ENCODE measurements at places on chromosomes 6 and 20. TPM values are rescaled to one million over a fixed set of nuclear protein-coding genes. Genes with fewer than 3 reads are reported as not detected.

The SH3BGRL2 gene
- 30.0 TPM for total RNA-seq

The LEMD2 gene
- 31.8 TPM for total RNA-seq

The TNXB gene
- 66.0 TPM for total RNA-seq

The GGTLC1 gene
- total RNA-seq, result not detected

The ZC2HC1B gene
- not detected for total RNA-seq

The IL22RA2 gene
- not detected for total RNA-seq

- H3K36me3 ChIP-seq, result no peaks in the 10 kb centered on the region
- no peaks in the 10 kb centered on the region for H3K27me3 ChIP-seq
- H3K4me3 ChIP-seq, result no peak overlapping the region
These were observed 202.7 kb upstream of the MARCKS start for GRCh38 chr6:113654396-113654795.

- DNase-seq, result peak; percentile 52
- no peak overlapping the region for H3K27ac ChIP-seq
- H3K4me3 ChIP-seq, result no peak overlapping the region
- no peaks in the 10 kb centered on the region for H3K36me3 ChIP-seq
These were observed 35.9 kb downstream of the DACT2 start for GRCh38 chr6:168283686-168284025.

- H3K36me3 ChIP-seq, result no peaks in the 10 kb centered on the region
- H3K4me3 ChIP-seq, result no peak overlapping the region
- H3K27me3 ChIP-seq, result no peaks in the 10 kb centered on the region
- H3K27ac ChIP-seq, result no peak overlapping the region
These were observed 41.7 kb upstream of the ZNF831 start for GRCh38 chr20:59121714-59122565.

- H3K36me3 ChIP-seq, result no peaks in the 10 kb centered on the region
- H3K4me1 ChIP-seq, result peaks cover 49% of the 10 kb centered on the region
- no peak for DNase-seq
- H3K27me3 ChIP-seq, result no peaks in the 10 kb centered on the region
- H3K4me3 ChIP-seq, result no peak overlapping the region
These were observed 71.5 kb upstream of the RIPOR2 start for GRCh38 chr6:25007269-25007699.

GRCh38 chr6:43773050-43773979 is 3.3 kb downstream of the VEGFA start:
- peak overlapping the region; percentile 55 for H3K4me3 ChIP-seq
- no peaks in the 10 kb centered on the region for H3K27me3 ChIP-seq
- H3K36me3 ChIP-seq, result peaks cover 7% of the 10 kb centered on the region

DNA sequence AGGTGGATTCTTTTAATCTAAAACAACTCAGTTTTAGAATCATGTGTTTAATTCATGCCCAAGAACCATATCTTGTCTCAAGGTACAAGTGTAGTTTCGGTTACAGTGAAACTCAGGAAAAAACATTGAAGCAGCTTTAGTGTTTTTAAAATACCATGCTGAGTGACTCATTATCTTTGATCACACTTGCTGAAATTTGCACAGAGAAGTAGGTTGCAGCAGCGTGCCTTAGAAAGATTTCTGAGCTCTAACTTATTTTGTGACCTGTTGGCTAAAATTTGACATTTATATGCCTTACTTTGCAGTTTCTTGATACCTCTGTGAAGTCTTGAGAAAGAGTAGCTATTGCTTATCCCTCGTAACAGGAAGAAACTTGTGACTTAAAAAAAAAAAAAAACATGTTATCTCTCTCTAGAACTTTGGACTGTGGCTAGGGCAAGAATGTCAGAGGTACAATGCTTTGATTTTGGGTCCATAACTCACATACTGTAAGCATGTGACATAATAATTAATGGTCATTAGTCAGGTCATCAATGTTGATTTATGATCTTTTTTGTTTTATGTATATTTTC is 34.5 kb upstream of the FUCA2 start:
- no peak for DNase-seq
- no peaks in the 10 kb centered on the region for H3K36me3 ChIP-seq
- no peak overlapping the region for H3K27ac ChIP-seq
- no peaks in the 10 kb centered on the region for H3K4me1 ChIP-seq

- no peaks in the 10 kb centered on the region for H3K27me3 ChIP-seq
- DNase-seq, result no peak
- no peak overlapping the region for H3K4me3 ChIP-seq
- no peaks in the 10 kb centered on the region for H3K36me3 ChIP-seq
- H3K27ac ChIP-seq, result no peak overlapping the region
These were observed 219.8 kb downstream of the ZDHHC14 start for GRCh38 chr6:157600807-157601206.

DNA sequence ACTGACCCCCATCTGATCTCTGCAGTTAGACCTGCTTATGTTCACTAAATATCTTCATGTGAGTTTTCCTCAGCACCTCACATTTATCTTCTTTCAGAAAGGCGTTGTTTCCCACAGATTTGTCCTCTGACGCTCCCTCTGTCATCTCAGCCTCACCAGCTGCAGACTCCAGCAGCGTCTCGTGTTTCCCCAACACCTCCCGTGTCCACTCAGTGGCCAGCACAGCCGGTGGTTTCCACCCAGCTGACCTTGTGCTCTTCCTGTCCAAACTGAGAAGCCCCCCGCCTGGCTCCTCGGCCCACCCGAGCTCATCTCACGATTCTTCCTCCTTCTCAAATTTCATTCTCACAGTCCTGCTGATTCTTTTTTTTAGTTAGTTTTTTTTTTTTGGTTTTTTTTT is 12.5 kb downstream of the ERMARD start:
- no peak overlapping the region for H3K27ac ChIP-seq
- no peaks in the 10 kb centered on the region for H3K4me1 ChIP-seq
- H3K4me3 ChIP-seq, result no peak overlapping the region
- peaks cover 28% of the 10 kb centered on the region for H3K36me3 ChIP-seq

DNA sequence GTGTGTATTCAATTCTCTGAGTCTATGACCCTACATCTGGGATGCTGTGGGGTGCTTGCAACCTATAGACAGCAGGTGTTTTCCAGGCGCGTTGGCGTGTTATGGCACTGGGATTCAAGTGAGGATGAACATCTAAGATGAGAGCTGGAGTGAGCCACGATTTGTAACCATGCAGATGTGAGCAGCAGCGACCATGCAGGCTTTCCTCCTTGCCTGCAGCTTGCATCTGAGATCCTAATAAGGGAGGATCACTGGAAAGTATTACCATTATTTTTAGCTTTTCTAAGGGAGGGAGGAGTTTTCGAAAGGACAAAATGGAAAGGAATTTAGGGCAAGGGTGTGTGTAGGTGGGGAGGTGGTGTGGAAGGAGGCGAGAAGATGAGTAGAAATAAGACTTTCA is 216.7 kb downstream of the ATXN1 start:
- peaks cover 11% of the 10 kb centered on the region for H3K4me1 ChIP-seq
- H3K36me3 ChIP-seq, result no peaks in the 10 kb centered on the region
- no peak for DNase-seq

- H3K4me1 ChIP-seq, result peaks cover 35% of the 10 kb centered on the region
- H3K4me3 ChIP-seq, result no peak overlapping the region
- DNase-seq, result peak; percentile 81
- no peak overlapping the region for H3K27ac ChIP-seq
These were observed 160.9 kb downstream of the DTNBP1 start for GRCh38 chr6:15501826-15502445.

DNA sequence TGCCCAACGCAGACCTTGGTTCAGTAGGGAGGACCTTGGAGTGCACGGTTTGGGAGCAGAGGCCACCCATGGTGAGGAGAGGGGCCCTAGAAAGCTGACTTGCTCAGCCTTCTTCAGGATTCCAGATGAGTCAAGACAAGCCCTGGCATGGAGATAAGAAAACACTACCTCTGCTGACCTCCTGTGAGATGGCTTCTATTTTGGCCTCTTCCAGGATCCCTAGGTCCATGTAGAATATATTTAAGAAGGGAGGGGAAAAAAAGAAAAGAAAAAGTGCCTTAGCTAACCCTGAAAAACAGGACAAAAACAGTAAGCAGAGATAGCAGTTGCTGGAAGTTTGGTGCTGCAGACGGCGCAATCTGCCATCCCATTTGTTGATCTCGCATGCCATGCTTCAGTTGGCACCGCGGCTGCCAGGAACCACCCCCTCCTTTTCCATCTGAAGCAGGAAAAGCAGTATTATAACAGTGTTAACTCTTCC is 100.0 kb downstream of the ARMC2 start:
- H3K4me3 ChIP-seq, result no peak overlapping the region
- no peaks in the 10 kb centered on the region for H3K4me1 ChIP-seq
- peak overlapping the region; percentile 87 for H3K27ac ChIP-seq
- no peaks in the 10 kb centered on the region for H3K27me3 ChIP-seq

DNA sequence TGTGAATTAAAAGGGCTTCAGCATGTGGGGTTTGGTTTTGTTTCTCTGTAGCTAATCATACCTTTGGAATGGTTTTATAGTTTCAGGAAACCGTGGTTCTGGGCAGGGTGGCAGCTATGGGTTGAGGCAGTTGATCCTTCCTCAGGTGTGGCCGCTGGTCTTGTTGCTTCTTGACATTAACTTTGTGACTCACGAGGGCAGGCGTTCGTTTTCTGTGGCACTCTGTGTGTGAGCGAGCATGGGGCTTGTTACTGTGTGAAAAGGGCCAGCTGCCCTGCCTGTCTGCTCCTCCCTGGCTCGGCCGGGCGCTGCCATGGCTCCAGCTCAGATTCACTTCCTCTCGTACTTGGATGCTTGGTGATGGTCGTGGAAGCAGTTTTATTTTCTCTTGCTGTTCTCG is 16.2 kb downstream of the DNAJC5 start:
- H3K4me3 ChIP-seq, result no peak overlapping the region
- H3K27me3 ChIP-seq, result no peaks in the 10 kb centered on the region
- DNase-seq, result no peak

DNA sequence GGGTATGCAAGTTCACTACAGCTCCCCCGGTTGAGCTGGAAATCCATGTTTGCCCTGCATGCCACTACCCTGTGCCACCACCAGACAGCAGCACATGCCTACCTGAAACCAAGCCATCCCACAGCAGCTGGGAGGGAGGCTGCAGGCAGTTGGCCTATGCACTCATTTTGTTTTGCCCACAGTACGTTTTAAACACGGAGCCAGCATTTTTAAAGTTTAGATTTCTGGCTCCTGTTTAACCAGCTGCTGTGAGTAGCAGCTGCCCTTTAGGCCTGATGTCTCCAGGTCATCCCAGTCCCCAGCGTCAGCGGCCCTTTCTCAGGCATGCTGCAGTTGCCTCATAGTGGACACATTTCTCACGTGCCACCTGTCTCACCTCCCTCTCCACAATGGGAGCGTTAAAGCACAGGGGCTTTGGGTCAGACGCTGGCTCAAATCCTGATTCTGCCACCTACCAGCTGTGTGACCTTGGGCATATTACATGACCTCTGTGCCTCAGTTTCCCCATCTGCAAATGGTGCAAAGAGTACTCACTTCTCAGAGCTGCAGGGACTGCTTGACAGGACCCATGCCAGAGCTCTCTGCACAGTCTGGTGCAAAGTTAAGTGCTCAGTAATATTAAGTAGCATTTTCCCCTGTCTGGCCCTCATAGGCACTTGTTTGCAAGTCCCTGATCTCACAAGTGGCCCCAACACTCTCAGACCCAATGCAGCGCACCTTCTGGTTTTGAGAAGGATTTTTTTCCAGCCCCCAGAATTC is 8.2 kb upstream of the UBE2V1 start:
- H3K4me1 ChIP-seq, result peaks cover 8% of the 10 kb centered on the region
- peak; percentile 85 for DNase-seq
- no peak overlapping the region for H3K27ac ChIP-seq
- H3K36me3 ChIP-seq, result peaks cover 27% of the 10 kb centered on the region
- no peak overlapping the region for H3K4me3 ChIP-seq

DNA sequence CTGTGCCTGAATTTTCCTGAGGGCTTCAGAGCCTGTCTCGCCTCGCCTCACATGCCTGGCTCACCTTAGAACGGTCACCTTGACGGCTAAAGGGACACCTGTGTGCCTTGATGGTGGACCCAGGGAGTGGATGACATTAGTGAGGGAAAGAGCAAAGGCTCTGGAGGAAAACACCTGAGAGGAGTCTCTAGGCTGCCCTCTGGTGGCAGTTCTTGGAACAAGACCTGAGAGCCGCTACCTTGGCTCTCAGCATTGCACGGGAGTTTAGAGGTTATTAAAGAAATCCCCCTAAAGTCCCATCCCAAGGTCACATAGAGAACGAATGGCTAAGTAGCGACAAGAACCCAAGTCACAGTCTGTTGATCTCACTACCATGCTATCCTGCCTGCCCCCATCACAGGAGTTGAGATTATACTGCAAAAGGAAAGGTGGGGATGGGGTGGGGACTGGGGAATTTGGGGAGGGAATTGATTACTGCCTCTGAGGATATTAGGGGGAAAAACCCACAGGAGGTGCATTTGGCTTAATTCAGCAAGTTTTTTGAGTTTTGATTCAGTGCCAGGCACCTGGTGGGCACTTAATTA is 7.9 kb upstream of the CDSN start:
- no peaks in the 10 kb centered on the region for H3K27me3 ChIP-seq
- H3K27ac ChIP-seq, result no peak overlapping the region
- H3K36me3 ChIP-seq, result no peaks in the 10 kb centered on the region
- no peak overlapping the region for H3K4me3 ChIP-seq
- DNase-seq, result no peak
- peaks cover 4% of the 10 kb centered on the region for H3K4me1 ChIP-seq

DNA sequence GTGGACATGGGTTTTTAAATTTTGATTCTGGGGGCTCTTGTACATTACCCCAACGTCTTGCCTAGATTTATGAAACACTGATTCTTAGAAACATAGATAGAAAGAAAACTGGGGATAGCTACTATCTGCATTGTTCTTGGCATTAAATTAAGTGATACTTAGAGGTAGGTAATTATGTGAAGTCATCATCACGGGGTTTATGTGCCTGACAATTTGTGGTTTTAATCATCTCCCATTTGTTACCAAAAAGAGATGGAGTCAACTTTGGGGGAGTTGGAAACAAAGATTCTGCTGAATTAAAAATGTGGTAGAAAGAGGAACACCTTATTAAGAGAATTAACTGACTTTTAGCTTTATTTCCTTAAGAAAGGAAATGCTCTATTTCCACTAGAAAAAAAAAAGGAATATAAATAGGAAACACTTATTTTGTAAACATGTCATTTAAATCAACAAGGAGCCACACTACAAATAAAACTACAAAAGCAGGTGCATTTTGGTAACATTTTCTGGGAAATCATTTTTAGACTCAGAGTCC is 5.6 kb downstream of the TNFAIP3 start:
- peaks cover 50% of the 10 kb centered on the region for H3K4me1 ChIP-seq
- DNase-seq, result no peak
- H3K27me3 ChIP-seq, result no peaks in the 10 kb centered on the region

- no peaks in the 10 kb centered on the region for H3K27me3 ChIP-seq
- DNase-seq, result no peak
- H3K27ac ChIP-seq, result no peak overlapping the region
- H3K4me1 ChIP-seq, result no peaks in the 10 kb centered on the region
- H3K36me3 ChIP-seq, result no peaks in the 10 kb centered on the region
These were observed 123.0 kb upstream of the AKIRIN2 start for GRCh38 chr6:87824958-87825491.

- H3K27me3 ChIP-seq, result peaks cover 49% of the 10 kb centered on the region
- DNase-seq, result no peak
- H3K27ac ChIP-seq, result no peak overlapping the region
- peaks cover 16% of the 10 kb centered on the region for H3K4me1 ChIP-seq
- no peaks in the 10 kb centered on the region for H3K36me3 ChIP-seq
- H3K4me3 ChIP-seq, result no peak overlapping the region
These were observed 28.5 kb downstream of the SF3B5 start for GRCh38 chr6:144066741-144067484.

All from sigmoid colon (tissue), 7 donors.